ENCODE measurements at places on chromosomes 16 and 17.
A peak's percentile ranks its signal among the peaks of the same experiment; 100 is the strongest.

DNA sequence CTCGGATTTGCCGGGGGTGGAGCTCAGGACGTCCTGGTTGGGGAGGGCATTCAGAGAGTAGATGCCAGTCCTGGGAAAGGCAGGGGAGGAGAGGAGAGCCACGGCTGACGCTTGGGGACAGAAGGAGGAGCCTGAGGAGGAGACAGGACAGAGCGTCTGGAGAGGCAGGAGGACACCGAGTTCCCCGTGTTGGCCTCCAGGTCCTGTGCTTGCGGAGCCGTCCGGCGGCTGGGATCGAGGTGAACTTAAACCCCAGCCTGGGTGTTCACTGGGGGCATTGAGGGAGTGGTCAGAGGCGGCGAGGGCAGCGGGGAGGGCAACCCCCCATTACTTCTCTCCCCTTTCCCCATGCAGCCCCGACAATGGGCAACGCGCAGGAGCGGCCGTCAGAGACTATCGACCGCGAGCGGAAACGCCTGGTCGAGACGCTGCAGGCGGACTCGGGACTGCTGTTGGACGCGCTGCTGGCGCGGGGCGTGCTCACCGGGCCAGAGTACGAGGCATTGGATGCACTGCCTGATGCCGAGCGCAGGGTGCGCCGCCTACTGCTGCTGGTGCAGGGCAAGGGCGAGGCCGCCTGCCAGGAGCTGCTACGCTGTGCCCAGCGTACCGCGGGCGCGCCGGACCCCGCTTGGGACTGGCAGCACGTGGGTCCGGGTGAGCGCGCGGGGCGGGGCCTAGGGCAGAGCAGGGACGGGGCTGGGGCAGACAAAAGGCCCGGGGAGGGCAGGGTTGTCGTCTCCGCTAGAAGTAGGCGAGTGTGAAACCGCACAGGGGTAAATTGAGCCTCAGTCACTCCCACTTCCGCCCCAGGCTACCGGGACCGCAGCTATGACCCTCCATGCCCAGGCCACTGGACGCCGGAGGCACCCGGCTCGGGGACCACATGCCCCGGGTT lies 3.7 kb downstream of the NOL3 start:
- DNase-seq: peak; percentile 71

DNA sequence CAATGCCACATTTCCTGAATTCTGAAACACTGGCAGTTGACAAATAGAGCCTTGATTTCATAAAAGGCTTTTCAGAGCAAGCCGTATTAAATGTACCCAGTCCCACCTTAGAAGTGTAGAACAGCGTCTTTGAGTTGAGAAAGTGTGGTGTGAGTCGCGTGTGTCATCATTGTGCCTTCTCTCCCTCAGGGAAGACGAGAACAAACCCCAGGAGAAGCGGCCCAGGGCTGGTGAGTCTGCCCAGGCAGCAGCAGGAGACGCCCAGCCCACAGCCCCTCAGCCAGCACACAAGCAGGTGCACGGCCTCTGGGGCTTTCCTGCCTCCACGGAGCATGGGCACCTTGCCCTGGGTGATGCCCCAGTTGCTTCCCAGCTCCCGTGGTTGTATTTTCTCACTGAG lies 34.0 kb downstream of the CIBAR2 start:
- DNase-seq: no peak

GRCh38 chr17:18039535-18040260 lies 490 bp downstream of the GID4 start:
- no peak for DNase-seq

- no peak for DNase-seq
Measured at GRCh38 chr17:4501295-4501949, 2.7 kb downstream of the SPNS2 start.

DNA sequence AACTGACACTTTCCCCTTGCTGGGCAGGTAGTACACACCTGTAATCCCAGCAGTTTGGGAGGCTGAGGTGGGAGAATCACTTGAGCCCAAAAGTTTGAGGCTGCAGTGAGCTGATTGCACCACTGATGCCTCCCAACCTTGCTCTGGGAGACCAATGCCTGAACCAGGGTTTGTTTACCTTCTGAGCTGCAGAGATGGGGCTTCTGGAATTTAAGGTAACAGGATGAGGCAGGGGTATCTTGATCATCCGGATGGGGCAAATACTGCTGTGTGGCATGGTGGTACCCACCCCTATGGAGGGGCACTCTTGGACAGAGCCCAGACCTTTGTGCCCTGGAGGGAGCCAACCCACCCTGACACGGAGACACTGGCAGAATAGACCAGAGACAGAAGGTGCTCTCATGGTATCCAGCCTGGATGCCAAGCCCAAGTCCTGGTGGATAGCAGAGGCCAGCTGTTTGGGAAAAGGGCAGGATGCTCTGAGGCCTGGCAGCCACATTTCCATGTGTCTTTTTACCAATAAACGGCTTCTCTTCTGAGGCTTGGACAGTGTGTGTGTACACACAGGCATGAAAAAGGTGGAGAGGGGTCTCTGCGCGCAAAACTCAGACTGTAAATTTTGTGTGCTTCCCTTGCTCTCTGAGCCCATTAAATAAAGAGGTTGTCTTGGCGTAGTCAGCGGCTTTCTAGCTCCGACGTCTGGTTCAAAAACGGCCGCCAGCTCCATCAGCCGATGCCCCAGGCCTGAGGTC lies 4.4 kb downstream of the ZNF48 start:
- DNase-seq: no peak

DNA sequence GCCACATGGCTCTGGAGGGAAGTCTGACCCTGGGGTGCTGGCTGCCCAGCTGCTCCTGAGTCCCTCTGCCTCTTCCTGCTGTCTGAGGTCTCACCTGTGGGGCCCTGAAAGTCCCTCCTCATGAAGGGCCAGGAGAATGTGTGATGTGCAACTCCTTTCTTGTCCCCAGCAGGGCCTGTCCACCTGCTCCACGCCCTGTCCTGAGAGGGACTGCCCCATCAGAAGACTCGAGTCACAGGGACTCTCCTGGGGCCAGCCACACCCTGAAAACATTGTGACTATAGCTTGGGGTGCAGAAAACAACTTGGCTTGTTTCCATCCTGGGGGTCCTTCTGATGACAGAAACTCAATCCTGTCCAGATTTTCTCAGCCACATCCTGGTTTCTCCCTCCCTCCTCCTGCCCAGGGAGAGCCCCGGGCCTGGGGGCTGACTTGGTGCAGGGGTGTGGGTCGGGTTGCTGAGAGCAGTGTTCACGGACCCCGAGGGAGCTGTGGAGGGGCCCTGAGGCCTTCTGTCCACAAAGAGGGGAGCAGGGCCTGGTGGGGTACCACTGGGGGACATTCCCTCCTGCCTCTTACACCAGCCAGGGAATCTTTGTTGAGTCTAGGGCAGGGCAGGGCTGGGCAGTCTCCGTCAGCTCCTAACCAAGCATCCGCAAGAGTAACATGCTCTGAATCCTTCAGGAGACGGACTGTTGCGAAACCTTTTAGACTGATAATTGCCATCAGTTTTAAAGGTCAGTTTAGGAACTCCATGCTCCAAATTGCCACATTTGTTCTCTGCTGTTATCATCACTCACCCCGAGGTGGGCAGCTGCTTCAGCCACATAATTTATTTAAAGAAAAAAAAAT lies 45.9 kb downstream of the NT5M start:
- DNase-seq: no peak

- peak; percentile 18 for DNase-seq
Measured at GRCh38 chr17:58329035-58329809, 627 bp upstream of the TSPOAP1 start.

GRCh38 chr16:71808593-71809459 lies at the start of gene AP1G1:
Gene AP1G1 (minus strand): TSS chr16:71808834. CDS start chr16:71789479, 19,355 bp downstream.
- peak; percentile 95 for DNase-seq

DNA sequence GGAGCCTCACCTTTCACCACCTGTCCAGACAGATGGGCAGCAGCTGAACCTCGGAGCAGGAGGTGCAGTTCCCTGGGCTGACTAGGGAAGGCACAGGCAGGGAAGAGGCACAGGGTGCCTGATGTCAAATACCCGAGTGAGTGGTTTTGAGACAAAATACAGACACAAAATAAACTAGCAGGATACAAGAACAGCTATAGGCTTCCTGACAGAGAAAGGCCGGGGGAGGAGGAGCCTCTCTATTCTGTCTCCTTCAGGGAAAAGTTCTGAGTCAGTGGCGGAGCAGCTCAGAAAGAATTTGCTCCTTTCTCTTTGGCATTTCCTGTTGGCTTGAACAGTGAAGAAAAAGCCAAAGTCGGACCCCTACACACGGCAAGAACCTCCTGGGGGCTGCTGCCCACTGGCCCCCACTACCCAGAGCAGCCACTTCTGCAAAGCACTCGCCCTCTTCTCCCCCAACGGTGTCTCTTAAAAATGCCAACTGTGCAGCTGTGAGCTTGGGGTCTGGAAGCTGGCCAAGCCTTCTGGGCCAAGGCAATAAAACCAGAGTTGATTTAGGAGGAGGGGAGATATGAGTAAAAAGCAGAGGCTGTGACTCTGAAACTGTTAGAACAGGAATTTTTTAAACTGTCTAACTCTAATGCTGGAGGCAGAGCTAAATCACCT lies 14.4 kb upstream of the FAAP100 start:
- DNase-seq: no peak

DNA sequence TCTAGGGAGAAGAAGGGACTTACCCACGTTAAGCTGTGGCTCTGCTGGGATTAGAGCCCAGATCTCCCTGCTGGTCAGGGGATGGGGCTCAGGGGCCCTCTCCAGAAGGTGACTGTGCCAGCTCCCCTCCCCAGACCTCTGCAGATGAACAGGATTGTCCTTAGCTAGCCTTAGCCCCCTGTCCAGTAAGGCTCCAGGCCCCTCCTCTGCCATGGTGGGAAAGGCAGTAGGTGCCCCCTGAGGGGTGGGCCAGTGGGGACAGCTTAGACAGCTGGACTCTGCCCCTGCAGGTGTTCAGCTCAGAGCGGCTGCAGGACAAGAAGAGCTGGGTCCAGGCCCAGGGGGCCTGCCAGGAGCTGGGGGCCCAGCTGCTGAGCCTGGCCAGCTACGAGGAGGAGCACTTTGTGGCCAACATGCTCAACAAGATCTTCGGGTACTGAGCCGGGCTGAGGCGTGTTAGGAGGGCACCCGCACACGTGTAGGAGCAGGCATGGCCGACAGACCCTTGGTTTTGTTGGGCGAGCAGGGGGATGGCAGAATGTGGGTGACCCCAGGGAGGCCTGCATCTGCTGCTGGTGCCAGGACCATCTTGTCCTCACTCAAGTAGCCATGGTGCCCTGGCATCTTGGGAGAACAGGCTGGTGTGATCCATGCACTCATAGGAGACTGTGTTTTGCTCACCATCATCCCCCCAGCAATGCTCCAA lies 50.9 kb downstream of the MRC2 start:
- no peak for DNase-seq

- DNase-seq: peak; percentile 46
Measured at GRCh38 chr16:13909872-13910303, 10.1 kb upstream of the ERCC4 start.

DNA sequence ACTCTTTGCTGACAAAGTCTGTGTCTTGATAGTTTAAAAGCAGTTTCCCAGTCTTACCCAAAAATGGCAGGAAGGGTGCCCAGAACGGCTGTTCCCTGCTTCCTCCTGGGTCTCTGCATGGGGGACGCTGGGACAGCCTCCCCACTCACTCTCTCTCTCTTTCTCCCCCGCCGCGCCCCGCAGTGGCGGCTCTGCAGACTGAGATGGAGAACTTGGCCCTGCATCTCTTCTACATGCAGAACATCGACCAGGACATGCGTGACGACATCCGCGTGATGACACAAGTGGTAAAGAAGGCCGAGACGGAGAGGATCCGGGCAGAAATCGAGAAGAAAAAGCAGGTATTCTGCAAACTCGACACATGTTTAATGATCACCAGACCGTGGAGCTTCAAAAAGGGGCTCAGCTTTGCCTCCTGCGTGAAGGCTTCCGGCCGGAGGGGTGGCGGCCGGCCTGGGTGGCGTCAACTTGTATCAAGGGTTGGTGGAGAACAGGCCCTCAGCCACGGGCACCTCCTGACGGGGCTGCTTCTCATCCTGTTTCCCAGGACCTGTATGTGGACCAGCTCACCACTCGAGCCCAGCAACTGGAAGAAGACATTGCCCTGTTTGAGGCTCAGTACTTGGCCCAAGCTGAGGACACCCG lies 22.0 kb downstream of the CCDC40 start:
- DNase-seq: no peak

DNA sequence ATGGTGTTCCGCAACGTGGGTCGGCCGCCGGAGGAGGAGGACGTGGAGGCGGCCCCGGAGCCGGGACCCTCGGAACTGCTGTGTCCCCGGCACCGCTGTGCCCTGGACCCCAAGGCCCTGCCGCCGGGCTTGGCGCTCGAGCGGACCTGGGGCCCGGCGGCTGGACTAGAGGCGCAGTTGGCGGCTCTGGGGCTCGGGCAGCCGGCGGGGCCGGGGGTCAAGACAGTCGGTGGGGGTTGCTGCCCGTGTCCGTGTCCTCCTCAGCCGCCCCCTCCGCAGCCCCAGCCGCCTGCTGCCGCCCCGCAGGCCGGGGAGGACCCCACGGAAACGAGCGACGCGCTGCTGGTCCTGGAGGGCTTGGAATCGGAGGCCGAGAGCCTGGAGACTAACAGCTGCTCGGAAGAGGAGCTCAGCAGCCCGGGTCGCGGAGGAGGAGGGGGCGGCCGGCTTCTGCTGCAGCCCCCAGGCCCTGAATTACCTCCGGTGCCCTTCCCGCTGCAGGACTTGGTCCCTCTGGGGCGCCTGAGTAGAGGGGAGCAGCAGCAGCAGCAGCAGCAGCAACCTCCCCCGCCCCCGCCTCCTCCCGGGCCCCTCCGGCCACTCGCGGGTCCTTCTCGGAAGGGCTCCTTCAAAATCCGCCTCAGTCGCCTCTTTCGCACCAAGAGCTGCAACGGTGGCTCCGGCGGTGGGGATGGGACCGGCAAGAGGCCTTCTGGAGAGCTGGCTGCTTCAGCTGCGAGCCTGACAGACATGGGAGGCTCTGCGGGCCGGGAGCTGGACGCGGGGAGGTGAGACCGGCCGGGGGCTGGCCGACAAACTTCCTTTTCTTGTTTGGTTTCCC lies 821 bp downstream of the SOCS7 start:
- no peak for DNase-seq
